Airway epithelial cell (primary cell): ENCODE measurements at places on chromosomes 2 and 18. TPM values are rescaled to one million over a fixed set of nuclear protein-coding genes. Genes with fewer than 3 reads are reported as not detected.

DGUOK gene
- 78.9 and 84.6 TPM in 2 replicates for total RNA-seq

TFCP2L1 gene
- 9.3 and 12.9 TPM in 2 replicates for total RNA-seq

ATP8B1 gene
- 16.1 and 23.5 TPM in 2 replicates for total RNA-seq

LONRF2 gene
- total RNA-seq, result not detected in 2 replicates

NCKAP5 gene
- total RNA-seq, result 1.1 and 1.8 TPM in 2 replicates

IER3IP1 gene
- 13.1 and 16.4 TPM in 2 replicates for total RNA-seq

GKN1 gene
- total RNA-seq, result not detected in 2 replicates

PKDCC gene
- total RNA-seq, result 0.78 TPM in 1 of 2 replicates, not detected in the other

ALLC gene
- not detected in 2 replicates for total RNA-seq

ANKRD30B gene
- not detected in 2 replicates for total RNA-seq

SLC23A3 gene
- 0.21 and 0.28 TPM in 2 replicates for total RNA-seq

LDLRAD4 gene
- total RNA-seq, result not detected in 2 replicates

PMS1 gene
- total RNA-seq, result 16.4 and 18.5 TPM in 2 replicates

CPO gene
- total RNA-seq, result not detected in 2 replicates

TTC31 gene
- 11.1 and 12.2 TPM in 2 replicates for total RNA-seq
